ENCODE measurements at places on chromosomes 13 and 19.

GRCh38 chr19:37362733-37363132 is 8.2 kb upstream of the ZNF527 start:
- DNase-seq, result no peak

GRCh38 chr19:764301-764700 is 13.4 kb downstream of the MISP start:
- DNase-seq, result no peak

GRCh38 chr19:39916236-39916635 is 18.2 kb downstream of the FCGBP start:
- DNase-seq, result no peak

DNA sequence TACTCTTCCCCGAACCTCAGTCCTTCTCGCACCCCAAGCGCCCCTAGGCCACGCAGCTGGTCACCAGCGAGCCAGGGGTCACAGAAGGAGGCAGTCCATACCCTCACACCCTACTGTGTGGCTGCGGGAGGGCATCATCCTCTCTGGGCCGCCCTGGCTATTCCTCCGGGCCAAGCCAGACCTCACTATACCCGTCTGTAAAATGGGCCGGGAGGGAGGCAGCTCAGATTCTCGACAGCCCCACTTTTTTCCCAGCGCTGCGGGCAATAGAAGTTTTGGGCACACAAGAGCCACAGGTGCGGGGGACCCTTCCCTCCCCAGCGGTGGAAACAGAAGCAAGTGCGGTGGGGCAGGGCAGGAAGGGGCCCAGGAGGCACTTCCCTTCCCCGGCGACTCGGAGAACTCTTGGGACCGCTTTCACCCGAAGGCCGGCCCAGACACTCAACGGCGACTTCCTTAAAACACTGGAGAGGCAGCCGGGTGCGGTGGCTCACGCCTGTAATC is 5.6 kb upstream of the ARRDC2 start:
- no peak for DNase-seq

DNA sequence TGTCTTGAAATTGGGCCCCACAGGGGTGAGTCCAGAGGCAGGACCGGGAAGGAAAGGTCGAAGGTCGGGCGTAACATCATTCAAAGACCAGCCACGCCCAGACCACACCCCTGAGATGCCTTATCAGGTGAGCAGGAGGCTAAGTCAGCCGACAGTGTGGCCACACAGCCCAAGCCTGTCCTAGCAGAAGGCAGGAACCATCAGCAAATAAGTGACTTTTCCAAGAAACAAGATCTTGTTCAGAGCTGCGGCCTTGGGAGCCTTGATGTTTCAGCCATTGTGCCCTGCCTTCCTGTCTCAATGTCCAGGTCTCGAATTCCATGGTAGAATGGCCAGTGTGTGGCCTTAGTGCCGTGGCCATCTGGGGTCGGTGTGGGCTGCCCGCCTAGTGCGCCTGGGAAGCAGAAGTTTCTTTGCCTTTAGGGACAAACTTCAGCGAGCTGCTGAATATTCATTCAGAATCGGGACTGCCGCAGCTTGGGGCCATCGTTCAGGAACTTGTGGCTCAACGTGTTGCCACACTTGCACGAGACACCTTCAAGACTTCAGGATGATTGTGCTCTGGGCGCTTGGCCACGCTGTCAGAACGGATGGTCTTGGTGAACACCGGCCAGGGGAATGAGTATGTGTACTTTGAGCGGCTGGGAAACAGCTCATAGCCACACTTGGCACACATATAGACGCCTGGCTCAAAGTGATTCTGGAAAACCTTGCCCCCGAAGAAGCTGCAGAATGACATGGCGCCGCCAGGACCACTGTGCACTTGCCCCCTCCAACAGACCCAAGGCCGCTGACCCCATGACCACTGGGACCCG is 6.1 kb upstream of the IFNL4 start:
- DNase-seq, result no peak

DNA sequence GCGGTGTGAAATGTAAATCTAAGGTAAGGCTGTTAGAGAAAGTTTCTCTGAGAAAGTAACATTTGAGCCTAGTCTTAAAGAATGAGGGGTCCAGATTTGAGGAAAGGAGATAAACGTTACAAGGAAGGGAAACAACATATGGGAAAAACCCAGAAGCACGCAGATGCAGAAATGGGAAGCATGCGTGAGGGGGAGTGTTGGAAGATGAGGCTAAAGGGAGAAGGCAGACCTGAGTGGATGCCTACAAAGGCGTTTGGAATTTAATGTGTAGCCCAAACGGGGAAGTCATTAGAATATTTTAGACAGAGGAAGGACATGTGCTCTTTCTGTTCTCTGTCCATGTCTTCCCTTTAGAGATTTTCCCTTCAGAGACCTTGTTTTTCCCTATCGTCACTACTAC is 61.0 kb downstream of the TPT1 start:
- DNase-seq, result no peak

- no peak for DNase-seq
Measured at GRCh38 chr13:79901336-79901735, 420.4 kb downstream of the NDFIP2 start.

GRCh38 chr13:106184790-106185189 is 350.7 kb downstream of the EFNB2 start:
- no peak for DNase-seq

DNA sequence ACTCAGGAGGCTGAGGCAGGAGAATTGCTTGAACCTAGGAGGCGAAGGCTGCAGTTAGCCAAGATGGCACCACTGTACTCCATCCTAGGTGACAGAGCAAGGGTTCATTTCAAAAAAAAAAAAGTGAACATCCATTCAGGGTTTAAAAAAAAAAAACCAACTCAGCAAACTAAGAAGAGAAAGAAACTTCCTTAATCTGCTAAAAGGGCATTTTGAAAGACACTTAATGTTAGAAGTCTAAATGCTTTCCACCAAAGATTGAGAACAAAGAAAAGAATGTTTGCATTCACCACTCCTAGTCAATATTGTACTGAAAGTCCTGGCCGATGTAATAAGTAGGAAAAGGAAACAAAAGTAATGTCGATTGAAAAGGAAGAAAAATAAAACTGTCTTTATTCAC is 7.1 kb upstream of the PSMC4 start:
- DNase-seq, result no peak

DNA sequence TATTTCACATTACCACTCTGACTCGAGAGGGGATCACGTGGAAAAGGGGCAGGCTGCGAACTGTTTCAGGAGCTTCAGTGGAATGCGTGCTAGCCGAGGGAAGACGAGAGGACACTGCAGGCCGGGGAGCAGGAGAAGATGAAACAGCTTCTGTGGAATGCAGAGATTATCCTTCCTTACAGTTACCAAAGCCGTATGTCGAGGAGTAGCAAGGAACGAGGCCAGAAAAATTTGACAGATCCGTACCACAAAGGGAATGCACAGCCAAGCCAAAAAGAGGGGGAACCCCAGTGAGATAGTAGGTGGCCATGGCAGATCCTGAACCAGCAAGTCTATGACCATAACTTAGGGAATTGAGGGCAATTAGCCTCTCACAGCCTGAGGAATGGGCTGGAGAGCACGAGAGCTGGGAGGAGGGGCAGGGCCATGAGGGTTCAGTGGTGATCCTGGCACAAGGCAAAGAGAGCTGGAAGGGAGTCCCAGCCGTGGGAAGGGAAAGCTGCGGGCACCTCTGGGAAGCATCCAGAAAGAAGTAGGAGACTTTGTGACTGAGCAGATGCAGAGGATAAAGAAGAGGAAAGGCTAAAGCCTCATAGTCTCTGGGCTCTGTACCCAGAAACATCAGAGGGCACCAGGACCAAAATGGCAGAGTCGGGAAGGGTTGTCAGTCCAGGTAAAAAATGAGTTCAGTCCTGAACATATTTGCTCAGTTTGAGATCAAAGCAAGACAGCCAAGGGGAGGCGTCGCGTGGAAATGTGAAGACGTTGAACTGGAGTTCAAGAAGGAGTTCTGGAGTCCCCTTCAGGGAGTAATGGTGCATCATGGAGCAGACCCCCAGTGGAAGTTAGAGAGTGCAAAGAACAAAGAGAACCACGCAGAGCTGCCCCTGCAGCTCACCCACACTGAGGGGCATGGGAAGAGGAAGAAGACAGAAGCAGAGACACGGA is 5.1 kb downstream of the COL4A1 start:
- no peak for DNase-seq

GRCh38 chr13:80742033-80742432 is 401.1 kb upstream of the SPRY2 start:
- no peak for DNase-seq

DNA sequence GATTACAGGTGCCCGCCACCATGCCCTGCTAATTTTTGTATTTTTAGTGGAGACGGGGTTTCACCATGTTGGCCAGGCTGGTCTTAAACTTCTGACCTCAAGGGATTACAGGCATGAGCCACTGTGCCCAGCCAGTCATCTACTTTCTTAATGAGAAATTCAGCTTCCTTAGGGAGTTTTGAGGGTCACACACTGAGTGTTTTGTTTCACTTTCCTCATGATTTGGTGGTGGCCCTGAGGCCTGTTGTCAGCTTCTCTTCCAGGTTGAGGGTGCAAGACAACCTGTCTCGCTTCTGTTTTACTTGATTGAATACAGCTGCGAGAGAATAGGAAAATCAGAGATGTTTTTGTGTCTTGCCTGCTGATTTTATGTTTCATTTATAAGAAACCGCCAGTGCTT is 9.9 kb downstream of the FRY start:
- DNase-seq, result no peak

DNA sequence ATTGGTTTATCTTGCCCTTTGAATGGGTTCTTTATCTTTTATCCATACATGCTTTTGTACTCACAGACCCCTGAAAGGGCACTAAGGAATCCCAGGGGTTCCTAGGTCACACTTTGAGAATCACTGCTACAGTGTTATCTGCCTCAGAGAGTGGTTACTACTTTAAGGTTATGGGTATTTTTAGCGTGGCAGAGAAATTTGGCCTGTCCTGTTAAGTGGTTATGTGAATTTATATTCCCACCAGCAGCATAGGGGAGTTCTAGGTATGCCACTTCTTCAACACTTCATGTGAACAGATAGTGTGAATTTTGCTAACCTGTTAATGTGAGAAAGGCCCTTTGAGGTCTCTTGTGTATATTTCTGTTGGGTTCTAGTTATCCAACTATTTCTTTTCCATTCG is 75.7 kb downstream of the DNAJC3 start:
- no peak for DNase-seq

DNA sequence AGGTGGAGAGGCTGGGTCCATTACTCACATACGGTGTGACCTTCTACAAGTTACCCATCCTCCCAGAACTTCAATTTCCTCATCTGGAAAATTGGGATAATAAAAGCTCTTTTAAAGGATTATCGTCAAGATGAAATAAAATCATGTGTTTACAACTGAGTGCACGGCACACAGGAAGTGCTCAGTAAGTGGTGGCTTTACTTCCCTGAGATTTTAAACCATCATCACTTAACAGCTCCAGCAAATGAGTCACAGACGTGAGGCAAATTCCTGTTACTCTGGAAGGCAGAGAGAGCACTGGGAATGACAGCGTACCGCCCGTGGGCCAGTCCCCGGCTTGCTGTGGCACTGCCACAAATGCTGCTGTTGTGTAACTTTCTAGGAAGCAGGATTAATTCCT is 64.1 kb downstream of the MRPL57 start:
- no peak for DNase-seq

- no peak for DNase-seq
Measured at GRCh38 chr19:33486407-33486806, 35.2 kb downstream of the PEPD start.

DNA sequence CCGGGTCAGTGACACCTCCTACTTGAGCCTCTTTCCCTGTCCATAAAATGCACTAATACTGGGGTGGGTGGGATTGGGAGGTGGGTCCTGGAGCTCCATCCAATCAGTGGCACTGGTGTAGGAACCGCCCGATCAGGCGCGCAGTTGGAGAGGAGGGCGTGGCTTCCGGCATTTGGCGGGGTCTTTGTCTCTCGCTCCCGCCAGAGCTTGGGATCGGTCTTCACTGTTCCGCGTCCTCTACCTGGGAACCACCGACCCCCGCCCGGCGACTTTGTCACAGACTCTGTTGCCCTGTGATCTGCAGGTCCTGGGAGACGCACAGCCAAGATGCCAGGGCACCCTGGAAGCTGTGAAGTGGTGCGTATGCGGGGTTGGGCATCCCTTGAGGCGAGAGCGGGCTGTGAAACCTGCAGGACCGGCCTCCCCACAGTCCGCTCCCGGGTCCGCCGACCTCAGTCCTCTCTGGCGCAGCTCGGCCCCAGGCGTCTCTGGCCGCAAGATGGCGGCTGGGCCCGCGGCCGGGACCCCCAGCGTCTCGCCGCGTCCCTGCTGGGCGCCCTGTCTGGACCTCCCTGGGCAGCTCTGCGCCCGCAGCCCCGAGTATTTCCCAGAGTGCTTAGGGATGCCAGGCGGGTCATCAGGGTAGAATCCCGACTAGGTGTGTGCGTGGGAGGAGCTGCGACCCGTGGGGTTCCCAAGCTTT is 41.6 kb upstream of the ZNF730 start:
- DNase-seq, result no peak

All from stimulated activated CD4-positive, alpha-beta T cell treated with anti-CD3 and anti-CD28 coated beads, Interleukin-15, amount 100 ng/mL, for 1 hour (primary cell).